ENCODE measurements at places on chromosomes 6 and 20.

DNA sequence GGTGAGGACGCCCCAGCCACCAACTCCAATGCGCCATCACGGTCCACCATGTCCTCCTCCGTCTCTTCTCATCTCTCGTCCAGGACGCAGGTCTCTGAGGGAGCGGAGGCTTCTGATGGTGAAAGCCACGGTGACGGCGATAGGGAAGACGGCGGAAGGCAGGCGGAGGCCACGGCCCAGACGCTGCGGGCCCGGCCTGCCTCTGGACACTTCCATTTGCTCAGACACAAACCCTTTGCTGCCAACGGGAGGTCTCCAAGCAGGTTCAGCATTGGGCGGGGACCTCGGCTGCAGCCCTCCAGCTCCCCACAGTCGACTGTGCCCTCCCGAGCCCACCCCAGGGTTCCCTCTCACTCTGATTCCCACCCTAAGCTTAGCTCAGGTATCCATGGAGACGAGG is 63.6 kb downstream of the FNDC1 start:
- no peak for DNase-seq

- DNase-seq: no peak
These were observed 39.1 kb upstream of the RNGTT start for GRCh38 chr6:89002523-89002922.

- peak; percentile 12 for DNase-seq
These were observed 51.4 kb upstream of the SAYSD1 start for GRCh38 chr6:39166189-39166911.

DNA sequence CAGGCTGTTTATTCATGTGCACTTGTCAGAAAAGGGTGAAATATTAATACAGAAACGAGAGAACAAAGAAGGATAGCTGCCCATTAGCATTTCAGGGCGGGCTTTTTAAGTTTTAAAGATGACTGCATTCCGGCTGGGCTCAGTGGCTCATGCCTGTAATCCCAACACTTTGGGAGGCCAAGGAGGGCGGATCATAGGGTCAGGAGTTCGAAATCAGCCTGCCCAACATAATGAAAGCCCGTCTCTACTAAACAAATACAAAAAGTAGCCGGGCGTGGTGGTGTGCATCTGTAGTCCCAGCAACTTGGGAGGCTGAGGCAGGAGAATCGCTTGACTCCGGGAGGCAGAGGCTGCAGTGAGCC is 130.5 kb downstream of the HFE start:
- no peak for DNase-seq

DNA sequence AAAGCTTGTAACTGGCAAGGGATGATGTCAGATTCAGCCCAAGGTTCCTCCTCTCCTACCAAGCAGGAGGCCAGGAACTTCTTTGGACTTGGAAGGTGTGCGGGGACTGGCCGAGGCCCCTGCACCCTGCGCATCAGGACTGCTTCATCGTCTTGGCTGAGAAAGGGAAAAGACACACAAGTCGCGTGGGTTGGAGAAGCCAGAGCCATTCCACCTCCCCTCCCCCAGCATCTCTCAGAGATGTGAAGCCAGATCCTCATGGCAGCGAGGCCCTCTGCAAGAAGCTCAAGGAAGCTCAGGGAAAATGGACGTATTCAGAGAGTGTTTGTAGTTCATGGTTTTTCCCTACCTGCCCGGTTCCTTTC is 14.4 kb downstream of the TNFAIP3 start:
- no peak for DNase-seq

DNA sequence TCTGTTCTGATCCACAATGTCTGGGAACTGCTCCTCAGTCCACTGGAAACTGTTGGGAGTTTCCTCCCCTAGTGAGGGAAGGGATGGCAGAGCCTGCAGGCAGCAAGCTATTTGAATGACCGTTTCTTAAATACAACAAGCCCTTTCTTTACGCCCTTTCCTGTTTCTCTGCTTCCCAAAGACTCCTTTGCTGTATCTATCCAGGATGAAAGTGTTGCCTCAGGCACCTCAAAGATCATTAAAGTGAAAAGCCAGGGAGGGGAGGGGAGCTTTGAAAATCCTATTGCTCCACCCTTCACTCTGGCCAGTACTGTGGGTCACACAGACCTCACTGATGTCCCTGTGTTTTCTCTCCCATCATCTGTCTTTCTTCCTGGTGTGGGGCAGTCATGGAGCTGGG is 213.1 kb downstream of the RNF144B start:
- DNase-seq: no peak

- DNase-seq: no peak
These were observed 117.0 kb upstream of the EDN1 start for GRCh38 chr6:12173181-12173580.

GRCh38 chr6:111469543-111469942 is 13.5 kb downstream of the REV3L start:
- DNase-seq: no peak

GRCh38 chr6:156949376-156949775 is 172.2 kb downstream of the ARID1B start:
- DNase-seq: peak; percentile 25

DNA sequence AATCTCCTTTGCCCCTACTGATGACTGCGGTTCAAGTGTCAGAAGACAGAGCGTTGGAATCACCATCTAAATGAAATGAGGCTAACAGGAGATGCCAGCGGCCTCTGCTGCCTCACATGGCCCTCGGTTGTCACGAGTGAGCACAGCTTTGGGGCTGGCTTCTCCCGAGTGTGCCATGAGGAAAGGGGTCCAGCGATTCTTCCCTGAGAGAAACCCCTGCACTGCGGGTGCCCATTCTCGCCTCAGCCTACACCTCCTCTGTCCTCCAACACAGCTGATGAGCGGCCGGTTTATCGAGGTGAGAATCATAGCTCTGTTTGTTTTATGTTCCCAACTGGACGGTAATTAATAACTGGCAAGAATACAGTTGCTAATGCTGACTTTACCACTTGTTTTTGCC is 144.7 kb upstream of the RPS6KA2 start:
- DNase-seq: no peak

- DNase-seq: no peak
These were observed 501.7 kb upstream of the JARID2 start for GRCh38 chr6:14744212-14744556.

DNA sequence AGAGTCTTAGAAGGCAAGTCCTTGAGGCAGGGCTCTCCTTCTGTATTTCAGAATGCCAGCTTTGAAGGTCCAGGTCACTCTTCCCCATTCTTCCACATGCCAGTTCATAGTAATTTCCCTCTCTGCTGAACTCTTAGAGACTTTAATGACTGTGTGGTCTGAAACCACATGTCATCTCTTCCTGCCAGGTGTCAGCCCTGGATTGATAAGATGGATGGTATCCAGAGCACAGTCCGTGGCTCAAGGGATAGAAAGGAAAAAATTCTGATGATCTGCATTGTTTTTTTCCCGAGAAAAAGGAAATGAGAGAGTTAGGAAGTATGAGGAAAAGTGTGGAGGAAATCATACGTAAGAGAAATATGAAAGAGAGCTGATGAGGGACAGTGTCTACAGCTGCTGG is 250.9 kb downstream of the TPBG start:
- DNase-seq: no peak

GRCh38 chr6:137715589-137716045 is 151.4 kb upstream of the TNFAIP3 start:
- DNase-seq: no peak

GRCh38 chr6:14674458-14674857 is 556.9 kb downstream of the CD83 start:
- no peak for DNase-seq

DNA sequence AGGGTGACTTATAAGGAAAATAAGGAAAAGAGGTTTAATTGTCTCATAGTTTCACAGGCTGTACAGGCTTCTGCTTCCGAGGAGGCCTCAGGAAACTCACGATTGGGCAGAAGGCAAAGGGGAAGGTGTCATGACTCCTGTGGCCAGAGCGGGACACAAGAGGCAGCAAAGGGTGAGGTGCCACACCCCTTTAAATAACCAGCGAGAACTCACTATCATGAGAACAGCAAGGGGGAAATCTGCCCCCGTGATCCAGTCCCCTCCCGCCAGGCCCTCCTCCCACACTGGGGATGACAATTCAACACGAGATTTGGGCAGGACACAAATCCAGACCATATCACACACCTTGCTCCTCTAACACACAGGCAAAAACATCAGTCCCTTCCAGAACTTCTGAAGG is 254.0 kb downstream of the DLL1 start:
- DNase-seq: no peak

DNA sequence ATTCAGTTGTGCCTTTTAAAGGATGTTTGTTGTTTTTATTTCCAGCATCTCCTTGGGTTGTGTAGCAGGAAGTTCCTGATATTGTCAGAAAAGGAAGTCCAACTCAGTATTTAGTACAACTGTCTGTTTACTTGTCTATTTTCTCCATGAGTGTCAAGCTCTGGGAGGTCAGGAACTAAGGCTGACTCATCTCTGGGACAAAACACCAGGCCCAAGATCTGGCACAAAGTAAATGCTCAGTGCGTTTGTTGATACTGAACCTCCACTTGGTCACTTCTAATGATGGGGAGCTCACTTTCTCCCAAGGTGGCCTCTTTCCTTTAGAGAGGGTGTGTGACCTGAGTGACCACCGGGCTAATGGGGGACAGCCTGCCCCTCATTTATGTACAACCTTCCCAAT is 12.6 kb upstream of the PIGU start:
- DNase-seq: no peak

DNA sequence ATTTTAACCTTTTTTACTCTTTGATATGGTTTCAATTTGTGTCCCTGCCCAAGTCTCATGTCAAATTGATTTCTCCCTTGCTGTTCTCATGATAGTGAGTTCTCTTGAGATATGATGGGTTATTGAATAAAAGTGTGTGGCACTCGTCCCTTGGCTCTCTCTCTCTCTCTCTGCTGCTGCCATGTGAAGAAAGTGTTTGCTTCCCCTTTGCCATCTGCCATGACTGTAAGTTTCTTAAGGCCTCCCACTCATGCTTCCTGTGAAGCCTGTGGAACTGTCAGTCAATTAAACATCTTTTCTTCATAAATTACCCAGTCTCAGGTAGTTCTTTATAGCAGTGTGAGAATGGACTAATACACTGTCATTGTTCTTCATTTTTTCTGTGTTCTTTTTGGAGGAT is 48.5 kb downstream of the LIN28B start:
- DNase-seq: no peak

- DNase-seq: no peak
These were observed 55.9 kb upstream of the RREB1 start for GRCh38 chr6:7051780-7052442.

Measured in HFF-Myc (cell line).